ENCODE measurements at places on chromosomes 12 and 14.

GRCh38 chr14:29078810-29079522 is 312.4 kb downstream of the FOXG1 start:
- no peak for DNase-seq

DNA sequence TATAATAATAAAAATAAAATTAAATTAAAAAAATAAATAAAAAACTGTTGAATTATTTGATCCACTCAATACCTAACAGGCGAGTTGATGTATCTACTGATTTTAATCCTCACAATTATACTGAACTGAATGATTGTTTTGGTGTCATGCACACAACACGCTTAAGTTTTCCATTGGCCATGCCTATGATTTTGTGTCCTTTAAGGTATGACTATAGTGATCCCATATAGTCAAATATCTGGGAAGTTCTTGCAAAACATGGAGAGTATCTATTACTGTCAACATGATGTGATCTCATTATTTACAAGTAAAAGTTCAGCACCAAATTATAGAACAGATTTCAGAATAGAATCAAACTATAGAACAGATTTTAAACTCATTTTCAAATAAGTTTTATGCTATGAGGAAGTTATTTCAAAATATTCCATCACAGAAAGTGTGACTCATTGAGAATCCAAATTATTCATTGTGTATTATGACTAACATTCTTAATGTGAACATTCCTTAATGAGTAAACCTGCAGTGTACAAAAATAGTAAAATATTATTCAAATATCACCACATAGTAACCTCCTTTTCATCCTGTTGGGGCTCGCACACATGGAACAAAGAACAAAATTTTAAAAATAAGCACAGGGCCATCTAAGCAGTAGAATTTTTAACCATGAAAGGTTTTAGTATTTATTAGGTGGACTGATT is 190.4 kb downstream of the SLC25A21 start:
- peak; percentile 18 for DNase-seq

- DNase-seq = no peak
Measured at GRCh38 chr12:127290251-127290650, 976.7 kb upstream of the TMEM132C start.

DNA sequence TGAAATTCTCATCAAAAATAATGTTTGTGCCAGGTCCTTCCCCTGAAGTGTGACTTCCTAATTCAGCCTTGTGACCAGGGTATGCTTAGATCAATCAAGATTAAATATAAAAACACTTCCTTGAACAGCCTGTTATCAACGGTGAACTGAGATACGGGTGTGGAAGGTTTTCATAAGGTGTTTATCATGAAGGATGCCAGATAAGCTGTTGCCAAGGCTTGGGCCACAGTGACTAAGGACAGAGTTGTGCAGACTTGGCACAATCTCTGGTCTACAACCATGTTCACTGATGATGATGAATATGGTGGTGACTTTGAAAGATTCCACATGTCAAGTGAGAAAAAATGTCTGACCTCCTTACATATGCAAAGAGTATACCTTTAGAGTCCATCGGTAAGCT is 51.3 kb upstream of the LIN7A start:
- no peak for DNase-seq

Data from dermis blood vessel endothelial cell (primary cell).